Stimulated activated CD8-positive, alpha-beta memory T cell treated with anti-CD3 and anti-CD28 coated beads, Interleukin-4, amount 100 ng/mL, for 1 hour (primary cell): ENCODE measurements at places on chromosomes 2 and 18.

DNA sequence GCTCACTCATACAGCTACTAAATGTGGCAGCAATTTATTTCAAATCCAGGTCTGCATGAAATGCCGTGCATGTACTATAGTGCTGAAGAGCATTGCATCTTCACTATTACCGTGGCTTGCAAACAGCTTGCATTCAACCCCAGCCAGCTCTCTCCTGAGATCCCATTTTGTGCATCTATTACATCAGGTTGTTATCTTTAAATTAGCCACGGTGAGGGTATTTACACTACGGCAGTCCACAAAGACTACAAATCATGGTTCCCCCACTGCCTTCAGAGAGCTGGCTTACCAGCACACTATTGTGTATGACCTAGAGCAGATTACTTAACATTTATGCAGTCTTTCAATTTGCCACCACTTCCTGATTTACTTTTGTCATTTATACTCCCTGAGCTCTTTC lies 621.3 kb upstream of the LRATD1 start:
- no peak for DNase-seq

- no peak for DNase-seq
Measured at GRCh38 chr2:48129293-48129950, 223.1 kb upstream of the FBXO11 start.

DNA sequence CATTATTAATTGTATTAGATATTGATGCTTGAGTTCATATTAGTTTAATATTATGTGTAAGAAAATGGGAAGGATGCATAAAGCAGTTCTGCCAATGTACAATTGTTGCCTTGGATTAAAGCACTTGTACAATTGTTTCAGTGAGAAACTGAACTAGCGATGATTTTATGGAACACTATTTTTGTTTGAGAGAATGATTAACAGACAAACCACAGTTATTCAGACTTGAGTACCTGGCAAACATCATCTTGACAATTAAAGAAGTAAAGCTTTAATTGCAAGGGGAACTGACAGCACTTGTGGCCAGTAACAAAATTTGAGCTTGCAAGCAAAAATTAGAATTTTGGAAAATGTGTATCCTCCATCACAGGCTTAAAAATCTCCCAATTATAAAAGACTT lies 214.3 kb downstream of the RIT2 start:
- no peak for DNase-seq

DNA sequence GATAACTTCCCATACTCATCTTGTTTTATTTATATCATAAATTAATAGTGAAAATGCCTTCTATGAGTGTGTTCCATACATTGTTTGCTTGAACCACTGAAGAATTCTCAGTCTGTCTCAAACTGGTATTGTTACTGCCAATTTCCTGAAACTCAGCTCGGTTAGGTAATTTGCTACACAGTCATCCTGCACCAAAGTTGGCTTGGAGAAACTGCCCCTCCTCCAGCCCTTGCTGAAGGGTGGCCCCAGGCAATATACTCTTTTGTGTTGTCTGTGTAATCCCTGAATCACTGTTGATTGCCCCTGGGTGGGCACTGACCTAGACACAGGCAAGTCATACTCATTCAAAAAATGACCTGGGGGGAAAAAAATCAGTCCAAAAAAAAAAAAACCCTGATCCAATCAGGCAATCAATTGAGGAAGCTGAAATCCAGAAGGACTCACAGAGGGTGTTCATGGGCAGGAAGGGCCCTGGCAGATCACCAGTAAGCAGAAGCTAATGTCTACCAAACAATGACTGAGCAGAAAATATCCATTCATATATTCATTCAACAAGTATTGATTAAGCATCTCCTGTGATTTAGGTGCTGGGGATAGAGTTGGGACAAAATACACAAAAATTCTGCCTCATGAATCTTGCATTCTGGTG lies 3.8 kb upstream of the SESTD1 start:
- no peak for DNase-seq

- no peak for DNase-seq
Measured at GRCh38 chr2:162013514-162014475, 60.2 kb downstream of the DPP4 start.

DNA sequence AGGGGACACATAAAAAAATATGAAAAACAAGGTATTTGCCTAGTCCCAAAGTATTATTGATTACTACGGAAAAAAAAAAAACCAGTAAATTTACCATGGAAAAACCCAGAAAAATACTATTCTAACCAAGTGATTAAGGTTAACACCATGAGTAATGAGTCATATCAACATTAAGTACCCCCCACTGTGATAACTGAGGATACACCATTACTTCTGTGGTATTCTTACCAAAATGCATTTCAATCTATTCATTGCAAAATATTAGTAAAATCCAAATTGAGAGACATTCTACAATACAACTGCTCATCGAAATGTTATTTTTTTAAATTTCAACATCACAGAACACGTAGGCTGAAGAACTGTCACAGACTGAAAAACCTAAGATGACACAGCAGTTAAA lies 669.8 kb downstream of the ZEB2 start:
- no peak for DNase-seq

DNA sequence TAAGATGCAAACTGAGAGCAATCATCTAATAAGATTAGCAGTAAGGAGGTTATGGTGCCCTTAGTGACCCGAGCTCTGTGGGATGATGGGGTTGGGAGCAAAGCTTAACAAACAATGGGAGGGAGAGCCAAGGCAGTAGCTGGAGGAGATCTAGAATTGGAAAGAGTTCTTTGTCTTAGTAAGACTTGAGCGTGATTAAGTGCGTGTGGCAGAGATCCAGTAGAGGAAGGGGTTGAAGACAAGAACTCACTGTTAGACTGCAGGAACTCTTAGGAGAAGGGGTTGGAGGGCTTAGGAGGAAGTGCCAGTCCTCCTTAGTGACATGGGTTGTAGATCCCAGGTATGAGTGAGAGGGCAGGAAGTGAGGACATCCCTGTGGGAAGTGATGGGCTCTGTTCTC lies 184.7 kb downstream of the GFPT1 start:
- DNase-seq: no peak
